ENCODE measurements at places on chromosomes 16 and 17.

GRCh38 chr17:38681096-38681495 is 6.3 kb upstream of the EPOP start:
- no peak for DNase-seq

- no peak for DNase-seq
Observed at GRCh38 chr17:42871647-42872046, 20.6 kb downstream of the AOC3 start.

GRCh38 chr17:68255151-68255550 is 7.3 kb downstream of the AMZ2 start:
- no peak for DNase-seq

DNA sequence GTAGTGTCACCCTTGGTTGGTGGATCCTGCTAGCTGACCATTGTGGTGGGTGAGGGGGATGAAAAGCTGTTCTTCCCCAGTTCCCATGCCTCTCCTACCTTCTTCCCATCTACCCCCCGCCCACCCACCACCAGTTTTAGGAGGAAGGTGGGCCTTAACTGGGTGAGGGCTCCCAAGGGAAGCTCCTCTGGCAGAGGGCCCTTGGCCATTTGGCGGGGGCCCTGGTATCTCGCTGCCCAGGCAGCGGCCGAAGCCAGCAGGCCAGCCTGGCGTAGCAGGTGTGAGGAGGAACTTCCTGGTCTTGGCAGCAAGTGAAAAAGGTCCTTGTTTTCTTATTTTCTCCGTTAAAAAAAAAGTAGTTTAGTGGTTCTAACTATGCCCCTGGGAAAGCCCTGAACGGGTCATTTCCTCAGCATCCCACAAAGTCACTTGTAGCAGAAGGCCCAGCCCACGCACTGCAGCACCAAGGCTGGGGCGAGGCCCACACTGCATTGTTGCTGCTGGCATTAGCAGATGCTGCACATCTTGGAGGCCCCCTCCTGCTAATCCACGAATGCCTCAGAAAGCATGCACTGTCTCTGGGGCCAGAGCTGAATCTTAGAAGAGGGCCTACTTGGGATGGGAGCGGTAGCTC is 72.5 kb downstream of the MPRIP start:
- DNase-seq, result no peak

DNA sequence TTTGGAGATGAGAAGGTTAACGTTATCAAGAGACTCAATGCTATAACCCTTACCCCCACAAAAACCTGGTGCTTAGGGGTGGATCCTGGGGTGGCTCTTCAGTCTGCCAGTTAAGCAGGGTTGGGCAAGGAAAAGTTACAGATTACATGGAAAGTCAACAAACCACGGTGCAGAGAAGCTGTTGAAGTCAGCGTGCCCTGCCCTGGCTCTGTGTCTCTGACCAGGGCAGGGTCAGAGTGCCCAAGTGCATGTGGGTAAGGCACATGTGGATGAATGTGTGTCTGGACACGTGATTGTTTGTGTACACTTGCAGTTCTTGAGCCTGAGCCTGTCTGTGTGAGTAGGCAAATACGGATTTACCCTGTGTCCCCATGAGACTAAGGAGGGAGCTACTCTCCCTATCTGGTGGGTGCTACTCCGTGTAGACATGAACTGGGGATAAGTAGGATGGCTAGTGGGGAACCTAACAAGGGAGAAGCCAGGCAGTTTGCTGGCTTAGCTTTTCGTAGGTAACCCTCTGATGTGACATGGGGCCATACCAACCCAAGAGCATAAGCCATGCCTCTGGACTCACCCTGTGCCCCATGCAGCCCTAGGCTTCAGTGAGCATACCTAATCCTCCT is 5.5 kb downstream of the IGFBP4 start:
- no peak for DNase-seq

GRCh38 chr17:55690105-55690508 is 32.6 kb downstream of the TMEM100 start:
- no peak for DNase-seq

- DNase-seq, result no peak
Observed at GRCh38 chr17:58238147-58238634, at the start of gene LPO. Gene LPO, plus strand, starts transcription at chr17:58238584. Its CDS starts 4,396 bp downstream, at chr17:58242980.

- peak; percentile 53 for DNase-seq
Observed at GRCh38 chr17:63405741-63406261, 40.3 kb downstream of the CYB561 start.

GRCh38 chr16:75010427-75010826 is 11.6 kb downstream of the ZNRF1 start:
- no peak for DNase-seq

DNA sequence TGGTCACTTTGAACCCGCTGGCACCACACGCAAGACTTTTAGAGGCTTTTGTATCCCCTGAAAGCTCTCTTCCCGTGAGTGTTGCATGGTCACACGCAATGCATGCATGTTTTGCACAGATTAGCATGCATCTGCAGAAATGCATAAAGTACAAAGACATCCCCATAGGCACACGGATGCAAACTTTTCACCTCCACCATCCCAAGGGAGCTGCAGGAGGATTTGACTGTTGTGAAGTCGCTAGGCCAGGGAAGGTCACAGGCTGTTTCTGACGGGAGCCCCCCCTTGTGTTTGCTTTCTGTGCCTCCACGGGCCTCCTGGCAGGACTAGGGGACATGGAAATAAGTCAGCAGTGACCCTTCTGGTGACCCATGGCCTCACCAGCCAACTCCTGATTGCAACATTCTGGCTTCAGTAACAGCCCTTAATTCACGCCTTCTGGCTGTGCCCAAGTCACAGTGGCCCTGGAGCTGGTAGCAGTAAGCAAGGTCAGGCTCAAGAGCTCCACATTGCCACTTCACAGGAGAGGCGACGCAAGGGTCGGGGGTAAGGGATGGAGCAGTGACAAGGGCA is 45.1 kb downstream of the SOX9 start:
- no peak for DNase-seq

DNA sequence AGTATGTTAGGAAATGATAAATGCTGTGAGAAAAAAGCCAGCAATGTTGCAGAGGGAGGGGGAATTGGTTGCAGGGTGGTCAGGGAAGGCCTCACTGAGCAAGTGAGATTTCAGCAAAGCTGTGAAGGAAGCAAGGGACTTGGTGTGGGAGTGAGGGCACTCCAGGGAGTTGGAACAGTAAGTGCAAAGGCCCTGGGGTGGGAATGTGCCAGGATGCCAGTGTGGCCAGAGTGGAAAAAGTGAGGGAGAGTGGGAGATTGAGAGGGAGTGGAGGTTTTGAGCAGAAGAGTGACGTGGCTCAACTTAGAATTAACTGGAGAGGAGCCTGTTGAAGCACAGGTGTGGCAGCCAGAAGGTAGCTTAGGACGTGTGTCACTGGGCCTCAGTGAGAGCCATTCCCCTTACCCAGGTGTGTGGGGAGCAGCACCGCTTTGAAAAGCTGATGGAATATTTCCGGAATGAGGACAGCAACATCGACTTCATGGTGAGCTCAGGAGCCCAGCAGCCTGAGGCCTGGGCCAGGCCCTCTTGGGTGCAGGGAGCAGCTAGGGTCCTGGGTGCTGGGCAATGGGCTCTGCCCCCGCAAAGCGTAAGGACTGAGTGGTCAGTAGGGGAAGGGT is 16.6 kb downstream of the FMNL1 start:
- DNase-seq, result no peak

GRCh38 chr16:20853143-20853542 is 46.8 kb downstream of the REXO5 start:
- DNase-seq, result no peak

DNA sequence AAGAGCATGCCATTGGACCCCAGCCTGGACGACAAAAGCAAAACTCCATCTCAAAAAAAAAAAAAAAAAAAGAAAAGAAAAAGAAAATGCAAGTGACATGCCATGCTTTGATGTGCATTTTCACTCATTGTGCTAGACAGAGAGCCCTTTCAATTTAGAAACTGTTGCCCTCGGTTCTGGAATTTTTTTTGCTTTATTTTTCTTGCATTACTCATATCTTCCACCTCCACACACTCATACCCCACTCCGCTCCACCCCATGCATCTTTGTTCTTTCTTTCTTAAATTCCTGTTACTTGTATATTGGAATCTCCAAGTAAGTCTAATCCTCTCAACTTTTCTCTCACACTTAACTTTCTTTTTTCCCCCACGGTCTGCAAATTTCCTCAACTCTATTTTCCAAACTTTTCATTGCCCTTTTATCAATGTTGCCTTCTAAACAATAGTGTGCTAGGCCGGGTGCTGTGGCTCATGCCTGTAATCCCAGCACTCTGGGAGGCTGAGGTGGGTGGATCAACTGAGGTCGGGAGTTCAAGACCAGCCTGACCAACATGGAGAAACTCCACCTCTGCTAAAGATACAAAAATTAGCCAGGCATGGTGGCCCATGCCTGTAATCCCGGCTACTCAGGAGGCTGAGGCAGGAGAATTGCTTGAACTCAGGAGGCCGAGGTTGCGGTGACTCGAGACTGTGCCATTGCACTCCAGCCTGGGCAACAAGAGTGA is 16.8 kb upstream of the SUZ12 start:
- DNase-seq, result no peak

DNA sequence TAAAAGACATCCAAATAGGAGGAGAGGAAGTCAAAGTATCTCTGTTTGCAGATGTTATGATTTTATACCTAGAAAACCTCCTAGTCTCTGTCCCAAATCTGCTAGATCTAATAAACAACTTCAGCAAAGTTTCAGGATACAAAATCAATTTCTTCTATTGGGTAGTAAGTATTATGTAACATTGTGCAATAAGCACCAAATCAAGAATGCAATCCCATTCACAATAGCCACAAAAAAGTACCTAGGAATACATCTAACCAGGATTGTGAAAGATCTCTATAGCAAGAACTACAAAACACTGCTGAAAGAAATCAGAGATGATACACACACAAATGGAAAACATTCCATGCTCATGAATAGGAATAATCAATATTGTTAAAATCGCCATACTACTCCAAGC is 13.0 kb downstream of the NLRP1 start:
- DNase-seq, result no peak

- DNase-seq, result no peak
Observed at GRCh38 chr16:61730997-61731396, 305.2 kb downstream of the CDH8 start.

- DNase-seq, result no peak
Observed at GRCh38 chr16:67883146-67883871, 1.4 kb upstream of the NRN1L start.

DNA sequence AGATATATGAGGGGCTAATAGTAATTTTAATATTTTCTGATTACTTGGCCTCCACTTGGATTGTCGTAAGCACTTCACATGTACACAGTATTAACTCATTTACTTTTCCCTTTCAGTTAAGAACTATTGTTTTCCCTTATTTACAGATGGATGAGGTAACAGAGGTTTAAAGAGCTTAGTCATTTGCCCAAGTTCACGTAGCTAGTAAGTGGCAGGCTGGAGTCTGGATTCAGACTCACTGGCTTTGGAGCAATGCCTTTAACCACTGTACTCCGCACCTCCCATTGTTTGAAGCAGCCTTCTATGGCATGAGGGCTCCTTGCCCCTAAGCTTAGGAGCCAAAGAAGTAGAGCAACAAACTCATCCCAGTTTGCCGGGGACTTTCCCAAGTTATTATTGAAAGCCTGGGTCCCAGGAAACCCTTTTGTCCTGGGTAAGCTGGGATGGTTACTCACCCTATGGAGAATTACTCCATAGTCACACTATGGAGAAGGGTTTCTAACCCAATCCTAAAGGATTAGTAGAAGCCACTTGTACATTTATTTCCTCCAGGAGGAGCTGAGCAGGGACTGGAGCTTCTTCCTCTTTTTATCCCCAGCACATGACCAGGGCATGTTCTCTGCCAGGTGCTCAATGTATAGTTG is 12.3 kb downstream of the FOXL1 start:
- no peak for DNase-seq

DNA sequence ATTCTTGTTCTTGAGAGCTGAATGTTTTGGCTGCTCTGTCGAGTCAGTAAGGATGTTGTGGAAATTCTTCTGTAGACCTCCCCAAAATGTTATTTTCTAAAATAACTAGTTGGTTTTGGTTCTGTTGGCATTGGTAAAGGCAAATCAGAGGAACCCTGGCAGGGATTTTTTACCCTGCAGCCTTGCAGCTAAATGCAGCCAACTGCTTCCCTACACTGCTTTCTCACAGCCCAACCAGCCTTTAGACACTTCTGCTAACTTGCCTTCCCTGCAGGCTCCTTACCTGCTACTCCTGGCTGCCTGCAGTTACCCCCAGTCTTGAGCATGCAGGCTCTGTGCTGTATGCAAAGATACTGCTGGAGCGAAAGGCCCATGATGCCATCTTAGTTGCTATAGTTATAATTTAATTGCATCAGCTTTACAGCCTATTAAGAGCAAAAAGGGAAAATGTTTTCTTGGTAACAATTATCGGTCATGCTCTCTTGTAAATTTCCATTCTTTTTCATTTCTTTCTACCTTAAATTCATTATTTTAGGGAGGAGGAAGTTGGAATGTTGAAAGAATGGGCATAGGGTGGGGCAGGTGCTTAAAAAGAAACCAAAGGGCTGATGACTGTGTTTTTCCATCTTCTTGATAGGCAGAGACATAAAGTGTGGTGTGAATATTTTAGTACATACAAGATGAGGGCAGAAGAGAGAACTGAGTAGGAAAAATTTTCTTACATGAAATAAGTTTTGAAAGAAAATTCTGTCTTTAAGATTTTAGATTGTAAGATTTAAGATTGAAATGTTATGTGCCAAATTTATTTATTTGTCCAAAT is 20.0 kb downstream of the NUP93 start:
- DNase-seq, result no peak

GRCh38 chr17:57565176-57565575 is 179.9 kb downstream of the CCDC182 start:
- no peak for DNase-seq

- DNase-seq, result no peak
Observed at GRCh38 chr17:33277436-33278100, 15.5 kb downstream of the ASIC2 start.

DNA sequence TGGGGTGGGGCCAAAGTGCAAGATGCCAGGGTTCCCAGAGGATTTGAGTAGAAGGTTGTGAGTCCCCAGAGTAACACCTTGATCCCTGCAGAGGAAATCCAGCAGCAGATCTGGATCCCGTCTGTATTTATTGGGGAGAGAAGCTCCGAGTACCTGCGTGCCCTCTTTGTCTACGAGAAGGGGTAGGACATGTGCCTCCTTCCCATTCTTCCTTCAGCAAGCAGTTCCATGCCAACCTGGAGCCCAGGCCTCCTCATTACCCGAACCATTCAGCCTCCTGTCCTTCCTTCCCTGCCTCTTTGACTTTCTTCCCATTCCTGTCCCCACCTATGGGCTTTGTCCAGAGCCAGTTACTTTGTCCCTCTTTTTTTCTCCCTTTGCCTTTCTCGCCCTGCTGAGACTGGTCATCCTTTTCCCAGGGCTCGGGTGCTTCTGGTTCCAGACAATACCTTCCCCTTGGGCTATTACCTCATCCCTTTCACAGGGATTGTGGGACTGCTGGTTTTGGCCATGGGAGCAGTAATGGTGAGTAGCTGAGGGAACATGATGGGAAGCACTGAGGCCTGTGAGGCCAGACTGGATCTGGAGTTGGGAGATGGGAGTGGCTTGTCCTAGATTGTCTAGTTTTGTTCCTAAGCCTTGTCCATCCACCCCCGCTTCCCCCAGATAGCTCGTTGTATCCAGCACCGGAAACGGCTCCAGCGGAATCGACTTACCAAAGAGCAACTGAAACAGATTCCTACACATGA is 2.9 kb downstream of the RNF167 start:
- no peak for DNase-seq

GRCh38 chr16:10675216-10675615 is 19.5 kb downstream of the TEKT5 start:
- no peak for DNase-seq
